ENCODE measurements at places on chromosomes 7 and 10.
A peak's percentile ranks its signal among the peaks of the same experiment; 100 is the strongest.

DNA sequence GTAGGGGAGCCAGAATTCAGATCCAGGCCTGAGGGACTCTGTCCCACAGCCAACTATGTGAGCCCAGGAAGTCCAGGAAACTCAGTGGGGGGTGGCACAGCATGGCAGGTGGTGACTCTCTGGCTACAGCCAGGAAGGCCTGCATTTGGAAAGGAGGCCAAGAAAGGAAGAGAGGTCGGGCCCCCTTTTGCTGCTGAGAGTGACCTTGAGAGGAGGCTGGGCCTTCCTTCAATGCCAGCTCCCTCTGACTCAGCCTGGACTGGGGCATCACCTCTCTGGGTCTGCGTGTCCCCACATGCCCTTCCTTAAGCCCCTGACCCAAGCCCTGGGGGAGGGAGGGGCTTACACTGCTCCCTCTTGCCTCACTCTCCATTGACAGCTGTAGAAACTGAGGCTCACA lies 6.4 kb upstream of the MYL10 start:
- no peak for DNase-seq

DNA sequence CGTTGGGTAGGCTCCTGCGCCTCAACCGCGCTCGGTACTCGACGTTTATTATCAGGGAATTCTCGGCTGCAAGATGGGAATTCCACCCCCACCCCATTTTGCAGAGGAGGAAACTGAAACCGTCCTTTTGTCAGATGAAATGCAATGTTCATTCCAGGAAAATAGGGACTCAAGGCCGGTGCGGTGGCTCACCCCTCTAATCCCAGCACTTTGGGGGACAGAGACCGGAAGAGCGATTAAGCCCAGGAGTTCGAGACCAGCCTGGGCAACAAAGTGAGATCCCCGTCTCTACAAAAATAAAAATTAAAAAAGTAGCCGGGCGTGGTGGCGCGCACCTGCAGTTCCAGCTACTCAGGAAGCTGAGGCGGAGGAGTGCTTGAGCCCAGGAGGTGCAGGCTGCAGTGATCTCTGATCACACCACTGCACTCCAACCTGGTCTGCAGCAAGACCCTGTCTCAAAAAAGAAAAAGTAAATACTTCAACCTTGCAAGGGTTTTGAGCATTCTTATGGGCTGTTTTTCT lies 720 bp upstream of the RFC2 start:
- no peak for DNase-seq

DNA sequence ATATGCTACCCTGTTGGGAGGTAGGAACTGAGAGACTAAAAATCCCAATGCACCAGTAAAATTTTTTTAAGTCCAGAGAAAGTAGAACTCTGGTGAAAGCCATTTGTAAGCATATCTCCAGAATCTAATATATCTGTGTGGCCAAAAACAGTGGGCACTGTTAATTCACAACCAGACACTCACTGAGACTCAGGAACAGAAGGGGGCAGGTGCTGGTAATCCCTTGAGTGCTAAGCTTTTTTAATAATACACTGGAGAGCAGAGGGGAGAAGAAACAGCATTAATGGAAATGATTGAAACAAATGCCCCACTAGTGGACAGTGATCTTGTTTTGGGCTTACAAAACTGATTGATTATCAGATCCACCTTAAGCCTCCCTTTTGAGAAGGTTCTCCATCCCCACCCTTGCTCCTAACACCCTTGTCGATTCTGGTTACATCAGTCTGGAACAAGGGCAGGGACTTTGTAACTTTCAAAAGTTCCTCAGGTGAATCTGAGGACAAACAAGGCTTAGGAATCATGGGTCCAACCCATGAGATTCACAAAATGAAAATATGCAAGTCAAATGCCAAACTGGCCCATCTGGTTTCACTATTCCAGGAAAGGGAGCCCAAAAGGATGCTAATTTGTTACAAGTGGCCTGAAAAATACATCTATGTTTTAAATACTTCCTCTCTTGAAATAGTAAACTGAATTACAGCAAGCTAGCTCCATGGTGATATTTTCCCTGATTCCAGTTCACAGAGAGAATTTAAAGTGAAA lies 29.7 kb downstream of the PLXNA4 start:
- no peak for DNase-seq

DNA sequence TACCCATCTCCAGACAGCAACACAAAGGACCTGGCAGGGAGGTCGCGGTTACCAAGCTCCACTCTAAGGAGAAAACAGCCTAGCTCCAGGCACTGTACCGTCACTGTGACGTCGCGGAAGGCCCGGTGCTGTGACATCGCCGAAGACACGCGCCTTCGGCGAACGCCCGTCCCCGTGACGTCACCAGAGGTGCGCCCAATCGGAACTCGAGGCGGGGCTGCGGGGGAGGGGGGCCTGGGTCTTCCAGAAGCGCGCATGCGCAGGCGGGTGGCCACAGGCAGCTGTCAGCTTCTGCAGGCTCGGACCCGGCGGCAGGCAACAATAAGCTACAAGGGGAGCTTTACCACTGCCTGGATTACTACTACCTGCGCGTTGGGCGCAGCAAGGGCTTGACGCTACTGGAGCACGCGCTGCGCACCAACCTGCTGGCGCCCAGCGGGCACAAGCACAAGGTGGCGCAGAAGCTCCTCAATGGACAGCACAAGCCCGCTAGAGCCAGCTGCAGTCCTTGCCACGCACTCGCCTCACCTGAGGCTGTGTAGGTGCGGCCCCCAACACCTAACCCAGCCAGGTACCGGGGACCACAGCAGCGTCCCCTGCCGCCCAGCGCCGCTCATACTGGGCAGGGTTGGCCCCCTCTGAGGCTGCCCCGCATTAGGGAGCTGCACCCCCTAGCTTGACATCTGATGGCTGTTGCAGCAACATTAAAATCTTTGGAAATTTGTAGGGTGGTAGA lies 208.4 kb downstream of the TPST1 start:
- peak; percentile 58 for DNase-seq

- no peak for DNase-seq
Observed at GRCh38 chr10:46229144-46229563, 57.6 kb upstream of the ANTXRL start.

GRCh38 chr7:3215624-3216585 lies 85.1 kb upstream of the SDK1 start:
- DNase-seq, result no peak

DNA sequence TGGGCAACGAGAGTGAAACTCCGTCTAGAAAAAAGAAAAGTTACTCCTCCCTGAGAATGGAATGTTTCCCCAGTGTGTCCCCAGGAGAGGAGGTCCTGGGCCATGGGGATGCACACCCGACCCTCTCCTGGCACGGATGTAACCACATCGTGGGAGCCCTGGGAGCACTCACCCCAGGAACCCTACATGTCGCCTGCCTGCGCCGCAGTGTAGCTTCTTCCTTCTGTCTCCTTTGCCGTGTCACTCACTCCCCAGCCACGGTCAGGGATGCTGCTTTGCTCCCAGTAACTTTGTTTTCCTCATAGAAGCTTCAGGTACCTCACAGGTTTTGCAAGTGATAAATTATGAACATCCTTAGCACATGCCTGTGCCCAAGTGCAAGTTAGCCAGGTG lies 82.0 kb downstream of the EZH2 start:
- no peak for DNase-seq

- no peak for DNase-seq
Observed at GRCh38 chr7:121485467-121486243, 89.5 kb upstream of the FAM3C start.

DNA sequence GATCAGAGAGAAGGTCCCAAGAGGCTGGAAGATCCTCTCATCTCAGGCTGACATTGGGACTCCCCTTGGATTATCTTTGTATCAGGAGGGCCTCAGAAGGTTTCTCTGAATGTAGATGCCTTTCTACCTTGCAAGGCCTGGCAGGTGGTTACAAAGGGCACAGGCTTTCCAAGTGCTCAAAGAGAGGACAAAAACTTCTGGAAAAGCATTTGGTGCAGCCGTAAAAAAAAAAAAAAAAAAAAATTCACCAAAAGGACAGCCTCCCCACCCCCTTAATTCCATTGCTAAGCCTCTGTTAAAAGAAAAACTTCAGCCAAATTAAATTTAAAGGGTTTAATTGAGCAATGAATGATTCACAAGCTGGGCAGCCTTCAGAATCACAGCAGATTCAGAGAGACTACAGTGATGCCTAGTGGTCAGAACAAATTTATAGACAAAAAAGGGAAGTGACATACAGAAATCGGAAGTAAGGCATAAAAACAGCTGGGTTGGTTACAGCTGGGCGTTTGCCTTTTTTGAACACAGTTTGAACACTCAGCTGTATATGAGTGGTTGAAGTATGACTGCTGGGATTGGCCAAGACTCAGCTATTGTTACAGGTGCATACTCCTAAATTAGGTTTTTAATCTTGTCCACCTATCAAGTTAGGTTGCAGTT lies 42.5 kb upstream of the LRGUK start:
- DNase-seq, result no peak

DNA sequence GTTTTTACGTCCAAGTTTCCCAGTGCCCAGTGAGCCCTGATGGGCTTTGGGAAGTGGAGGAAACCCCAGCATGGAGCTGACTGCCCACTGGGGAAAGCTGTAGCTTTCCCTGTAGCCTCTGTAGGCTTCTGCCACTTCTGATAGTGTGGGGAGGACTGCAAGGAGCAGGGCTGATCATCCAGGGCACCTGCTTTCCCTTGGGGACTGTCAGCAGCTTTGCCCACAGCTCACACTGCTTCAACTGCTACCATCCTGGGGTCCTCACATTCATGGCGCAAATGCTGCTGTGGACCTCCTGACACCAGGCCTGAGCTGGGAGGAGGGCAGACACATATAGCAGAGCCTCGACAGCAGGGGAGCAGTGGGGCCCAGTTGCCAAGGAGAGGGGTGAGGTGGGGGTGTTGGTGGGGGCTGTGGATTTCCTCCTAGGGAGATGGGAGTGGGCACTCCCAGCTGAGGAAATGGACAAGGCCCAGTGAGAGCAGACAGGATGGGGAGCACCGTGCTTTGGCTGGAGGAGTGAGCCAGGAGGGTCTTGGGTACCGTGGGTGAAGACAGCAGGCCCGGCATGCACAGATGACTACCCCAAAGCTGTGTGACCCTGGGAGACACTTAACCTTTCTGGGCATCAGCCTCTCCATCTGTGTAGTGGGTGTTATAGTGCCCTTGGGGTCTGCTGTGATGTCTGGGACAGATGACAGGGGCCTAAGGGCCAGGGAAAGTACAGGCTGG lies 16.2 kb downstream of the RAMP3 start:
- no peak for DNase-seq

DNA sequence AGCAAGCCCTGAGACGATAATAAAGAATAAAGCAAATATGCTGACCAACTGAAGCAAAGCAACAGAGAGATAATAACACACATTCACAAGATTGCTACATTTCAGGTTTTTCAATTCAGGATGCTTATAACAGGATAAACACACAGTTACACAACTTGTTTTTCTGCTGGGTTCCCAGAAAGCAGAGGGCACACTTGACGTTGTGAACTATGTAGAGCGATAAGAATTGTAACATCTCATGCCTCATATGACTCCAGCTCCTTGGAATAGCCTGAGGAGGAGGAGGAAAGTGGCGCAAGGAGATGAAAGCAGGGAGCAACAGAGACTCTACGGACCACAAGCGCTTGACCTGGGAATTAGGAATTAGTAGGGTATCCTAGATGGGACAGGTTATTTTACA lies 201.7 kb downstream of the SKAP2 start:
- no peak for DNase-seq

DNA sequence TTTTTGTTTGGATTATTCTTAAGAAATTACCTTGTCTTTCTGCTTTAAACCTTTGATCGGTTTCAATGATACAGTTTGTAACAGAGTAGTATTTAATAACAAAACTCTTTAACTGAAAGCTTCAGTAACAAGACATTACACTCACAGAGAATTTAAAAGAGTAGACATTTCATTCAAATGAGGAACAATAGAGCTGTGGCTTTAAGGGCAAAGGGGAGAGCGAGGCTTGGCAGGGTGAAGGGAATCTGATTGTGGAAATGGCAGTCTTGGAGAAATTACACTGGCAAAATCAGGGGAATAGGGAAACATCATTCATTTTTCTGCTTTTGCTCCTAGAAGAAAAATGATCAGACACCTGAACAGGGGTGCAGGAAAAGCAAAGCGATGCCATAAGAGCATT lies 5.1 kb upstream of the HIPK2 start:
- DNase-seq, result no peak

GRCh38 chr10:94443047-94443446 lies 40.7 kb downstream of the TBC1D12 start:
- no peak for DNase-seq

DNA sequence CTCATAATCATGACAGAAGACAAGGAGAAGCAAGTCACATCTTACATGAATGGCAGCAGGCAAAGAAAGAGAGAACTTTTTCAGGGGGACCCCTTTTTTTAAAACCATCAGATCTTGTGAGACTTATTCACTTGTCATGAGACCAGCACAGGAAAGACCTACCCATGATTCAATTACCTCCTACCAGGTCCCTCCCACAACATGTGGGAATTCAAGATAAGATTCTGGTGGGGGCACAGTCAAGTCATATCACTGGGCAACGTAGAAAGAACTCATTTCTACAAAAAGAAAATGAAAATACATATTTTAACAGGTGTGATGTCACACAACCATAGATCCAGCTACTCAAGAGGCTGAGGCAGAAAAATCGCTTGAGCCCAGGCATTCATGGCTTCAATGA lies 304.1 kb downstream of the IPMK start:
- DNase-seq, result no peak

GRCh38 chr10:103295374-103296015 lies 18.6 kb downstream of the INA start:
- DNase-seq, result no peak

GRCh38 chr10:6621536-6621935 lies 41.5 kb upstream of the PRKCQ start:
- no peak for DNase-seq

DNA sequence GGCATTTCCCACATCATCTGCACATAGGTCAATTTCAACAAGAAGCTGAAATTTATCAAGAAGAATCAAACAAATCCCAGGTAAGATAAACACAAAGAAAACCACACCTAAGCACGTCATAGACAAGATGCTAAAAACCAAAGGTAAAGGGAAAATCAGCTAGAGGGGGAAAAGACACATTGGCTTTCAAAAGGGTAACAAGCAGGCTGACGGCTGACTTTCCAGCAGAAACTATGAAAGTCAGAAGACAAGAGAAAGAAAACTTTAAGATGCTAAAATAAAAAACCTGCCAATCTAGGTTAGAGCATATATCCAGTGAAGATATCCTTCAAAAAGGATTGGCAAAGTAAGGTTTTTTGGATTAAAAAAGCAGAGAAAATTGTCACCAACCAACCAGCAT lies 59.9 kb upstream of the RHEB start:
- no peak for DNase-seq

DNA sequence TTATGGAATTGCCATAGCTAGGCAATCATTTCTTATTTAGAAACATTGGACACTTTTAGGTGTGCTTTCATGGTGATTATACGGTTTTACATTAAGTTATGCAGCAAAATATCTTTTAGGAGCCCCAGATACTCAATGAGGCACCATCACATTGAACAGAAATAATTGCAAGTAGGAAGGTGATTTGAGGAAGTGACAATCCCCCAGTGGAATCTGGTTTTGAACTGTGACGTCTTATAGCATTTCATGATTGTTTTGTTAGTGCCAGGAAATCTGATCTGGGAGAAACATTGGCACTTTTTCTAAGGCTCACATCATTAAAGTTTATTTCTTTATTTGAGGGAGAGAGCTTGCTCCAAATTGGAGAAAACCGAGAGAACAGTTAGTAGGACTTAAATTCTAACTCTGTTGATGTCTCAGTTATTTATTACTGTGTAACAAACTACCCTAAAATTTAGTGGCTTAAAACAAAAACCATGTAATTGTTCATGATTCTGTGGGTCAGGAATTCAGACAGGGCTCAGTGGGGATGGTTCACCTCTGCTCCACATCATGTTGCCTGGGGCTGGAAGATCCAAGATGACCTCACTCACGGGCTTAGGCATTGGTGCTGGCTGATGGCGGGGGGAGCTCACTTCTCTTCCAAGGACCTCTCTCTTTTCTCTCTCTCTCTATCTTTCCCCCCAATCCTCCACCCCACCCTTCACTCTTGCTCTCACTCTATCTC lies 78.2 kb upstream of the STEAP1B start:
- no peak for DNase-seq
